ENCODE measurements at places on chromosomes 6 and 20. TPM values are rescaled to one million over a fixed set of nuclear protein-coding genes. Genes with fewer than 3 reads are reported as not detected.

GRCh38 chr6:140445474-140446004 is 1071.1 kb upstream of the CITED2 start:
- DNase-seq, result no peak

- DNase-seq, result no peak
Observed at GRCh38 chr20:1534526-1534925, 23.0 kb downstream of the SIRPD start.

- DNase-seq, result no peak
Observed at GRCh38 chr20:33843854-33844253, 32.7 kb downstream of the CHMP4B start.

DNA sequence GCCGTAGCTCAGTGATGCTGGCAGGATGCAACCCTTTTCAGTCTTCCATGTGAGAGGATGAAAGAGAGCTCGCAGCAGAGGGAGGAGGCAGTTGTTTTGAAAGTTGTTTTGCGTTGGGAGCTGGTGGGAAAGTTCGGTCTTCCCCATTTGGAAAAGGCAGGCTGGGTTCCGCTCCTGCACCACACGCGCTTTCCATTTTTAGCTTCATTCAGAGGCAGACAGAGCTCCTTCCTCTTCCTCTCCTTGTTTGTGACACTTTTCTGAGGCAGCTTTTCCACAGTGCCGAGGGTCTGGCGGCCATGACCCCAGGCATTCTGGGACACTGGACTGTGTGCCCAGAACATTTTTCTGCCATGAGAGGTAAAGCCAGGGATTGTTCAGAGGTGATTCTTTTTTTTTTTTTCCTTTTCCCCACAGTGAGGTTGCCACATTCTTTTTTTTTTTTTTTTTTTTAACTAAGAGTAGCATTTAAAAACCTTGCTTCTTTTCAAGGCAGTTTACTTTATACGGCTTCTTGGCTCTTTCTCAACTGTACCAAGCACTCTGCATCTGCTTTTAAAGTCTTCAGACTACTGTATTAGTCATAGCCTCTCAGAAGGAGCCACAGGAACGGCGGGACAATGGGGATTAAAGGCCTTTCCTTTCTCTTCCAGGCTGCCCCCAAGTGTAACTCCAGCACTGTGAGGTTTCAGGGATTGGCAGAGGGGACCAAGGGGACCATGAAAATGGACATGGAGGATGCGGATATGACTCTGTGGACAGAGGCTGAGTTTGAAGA is 1.6 kb downstream of the PRDM1 start:
- peak; percentile 35 for DNase-seq

The C6orf136 gene
- 54.9 TPM for total RNA-seq
